EH (cell line): ENCODE measurements at places on chromosomes 6 and 20.

DNA sequence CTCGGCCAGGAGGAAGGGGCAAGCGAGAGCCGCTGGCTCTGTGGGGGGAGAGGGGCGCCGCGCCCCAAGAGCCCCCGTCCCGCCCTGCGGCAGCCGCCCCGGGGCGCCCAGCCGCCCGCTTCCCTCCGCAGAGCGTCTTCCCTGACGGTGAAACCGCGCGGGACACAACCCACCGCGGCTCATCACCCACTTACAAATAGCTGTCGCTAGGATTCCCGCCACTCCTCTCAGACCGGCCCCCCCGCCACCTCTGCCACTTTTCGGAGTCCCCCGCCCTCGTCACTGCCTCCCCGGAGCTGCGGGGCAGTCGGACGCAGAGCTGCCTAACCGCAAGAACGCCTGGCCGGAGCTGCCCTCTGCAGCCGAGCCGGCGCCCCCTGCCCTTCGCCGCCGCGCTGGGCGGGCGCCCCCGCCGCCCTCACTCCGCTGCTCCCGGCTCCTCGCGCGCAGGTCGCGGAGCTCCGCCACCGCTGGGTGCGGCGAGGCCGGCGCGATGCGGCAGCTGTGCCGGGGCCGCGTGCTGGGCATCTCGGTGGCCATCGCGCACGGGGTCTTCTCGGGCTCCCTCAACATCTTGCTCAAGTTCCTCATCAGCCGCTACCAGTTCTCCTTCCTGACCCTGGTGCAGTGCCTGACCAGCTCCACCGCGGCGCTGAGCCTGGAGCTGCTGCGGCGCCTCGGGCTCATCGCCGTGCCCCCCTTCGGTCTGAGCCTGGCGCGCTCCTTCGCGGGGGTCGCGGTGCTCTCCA lies at the start of gene SLC35D3:
Gene SLC35D3, plus strand, starts transcription at position 366 of the 749 bp plus-strand sequence. Its CDS starts 128 bp downstream, at position 494.
- peak; percentile 20 for DNase-seq

DNA sequence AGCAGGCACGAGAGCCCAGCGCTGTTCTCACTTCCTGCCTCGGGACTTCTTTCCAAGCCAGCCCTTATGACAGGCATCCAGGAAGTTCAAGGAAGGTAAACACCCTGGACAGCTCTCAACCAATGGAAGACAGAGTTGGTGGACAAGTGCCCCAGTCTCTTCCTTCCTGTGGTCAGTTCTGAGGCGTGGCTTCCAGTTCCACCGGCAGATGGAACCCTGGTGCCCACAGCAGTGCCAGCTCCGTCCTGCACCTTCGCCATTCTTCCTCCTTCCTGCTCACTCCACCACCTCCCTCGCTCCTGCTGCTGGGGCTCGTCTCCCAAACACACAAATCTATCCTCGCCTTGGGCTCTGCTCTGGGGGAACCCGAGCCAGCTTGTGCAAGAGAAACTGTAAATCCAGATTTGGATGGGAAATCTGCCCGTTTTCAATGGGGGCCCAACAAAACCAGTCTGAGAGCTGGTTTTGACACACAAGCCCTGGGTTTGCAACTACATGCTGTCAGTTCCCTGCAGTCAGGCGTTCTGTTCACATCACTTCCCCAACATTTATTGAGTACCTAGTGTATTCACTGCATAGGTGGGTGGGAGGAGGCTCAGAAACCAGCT lies 162.7 kb downstream of the GRM4 start:
- peak; percentile 46 for DNase-seq

DNA sequence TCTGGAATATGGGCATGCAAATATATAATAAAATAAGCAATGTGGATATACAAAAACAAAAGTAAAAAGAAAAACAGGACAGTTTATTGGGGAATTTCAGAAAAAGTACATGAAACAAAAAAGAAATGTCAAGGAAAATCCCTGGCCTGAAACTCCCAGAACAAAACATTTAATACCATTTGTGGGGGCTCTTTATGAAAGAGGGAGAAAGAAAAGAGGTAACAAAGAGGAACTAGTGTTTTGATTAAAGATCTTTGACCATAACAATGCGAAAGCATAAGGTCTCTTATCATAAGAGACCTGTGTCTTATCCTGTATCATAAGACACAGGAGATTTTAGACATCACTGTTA lies 88.6 kb upstream of the ARID1B start:
- no peak for DNase-seq

DNA sequence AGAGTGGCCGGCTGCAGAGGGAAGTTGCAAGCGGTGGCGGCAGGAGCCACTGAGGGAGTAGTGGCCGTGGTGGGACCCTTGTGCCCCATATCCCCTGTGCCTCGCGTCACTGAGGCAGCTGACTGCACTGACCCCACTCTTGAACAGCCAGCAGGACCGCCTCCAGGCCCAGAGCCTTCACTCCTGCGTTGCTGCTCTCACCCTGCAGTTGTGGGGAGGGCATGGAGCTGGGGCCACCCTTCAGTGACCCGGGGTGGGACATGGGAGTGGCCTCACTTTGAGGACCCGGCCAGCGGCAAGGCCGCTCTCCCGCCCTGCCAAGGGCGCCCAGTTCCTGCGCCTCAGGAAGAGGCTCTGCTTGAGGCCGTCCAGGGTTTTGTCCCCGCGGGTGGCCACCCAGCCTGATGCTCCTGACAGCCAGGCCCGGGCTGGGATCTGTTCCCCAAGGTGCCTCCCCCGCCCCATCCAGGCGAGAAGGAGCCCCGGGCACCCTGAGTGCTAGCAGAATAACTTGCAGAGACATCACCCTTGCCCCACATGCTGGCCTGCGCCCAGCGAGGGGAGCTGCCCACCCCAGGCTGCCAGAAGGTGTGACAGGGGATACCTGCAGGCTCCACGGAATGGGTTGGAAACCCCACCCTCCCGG lies 44.4 kb downstream of the HLA-DRA start:
- no peak for DNase-seq

DNA sequence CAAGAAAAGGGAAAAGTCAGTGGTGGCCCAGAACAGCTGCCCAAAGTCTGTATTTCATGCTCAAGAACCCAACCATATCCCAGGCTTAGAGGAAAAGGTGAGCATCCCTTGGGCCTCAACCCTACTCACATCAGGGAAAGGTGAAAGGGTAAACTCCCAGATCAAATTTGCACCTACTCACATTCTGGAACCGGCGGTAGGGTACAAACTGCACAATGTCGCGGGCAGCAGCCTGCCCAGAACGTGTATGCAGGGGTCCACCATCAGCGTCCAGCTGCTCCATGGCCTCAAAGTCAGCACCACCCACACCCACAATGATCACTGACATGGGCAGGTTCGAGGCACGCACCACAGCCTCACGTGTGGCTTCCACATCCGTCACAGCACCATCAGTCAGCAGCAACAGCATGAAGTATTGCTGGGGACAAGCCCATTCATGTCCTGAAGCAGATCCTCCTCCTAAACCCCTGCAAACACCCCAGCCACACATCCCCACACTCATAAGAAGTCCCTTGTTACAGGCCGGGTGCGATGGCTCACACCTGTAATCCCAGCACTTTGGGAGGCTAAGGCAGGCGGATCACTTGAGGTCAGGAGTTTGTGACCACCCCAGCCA lies 10.9 kb downstream of the SPAG4 start:
- no peak for DNase-seq

- no peak for DNase-seq
These were observed 6.2 kb downstream of the TTPAL start for GRCh38 chr20:44481719-44482416.

DNA sequence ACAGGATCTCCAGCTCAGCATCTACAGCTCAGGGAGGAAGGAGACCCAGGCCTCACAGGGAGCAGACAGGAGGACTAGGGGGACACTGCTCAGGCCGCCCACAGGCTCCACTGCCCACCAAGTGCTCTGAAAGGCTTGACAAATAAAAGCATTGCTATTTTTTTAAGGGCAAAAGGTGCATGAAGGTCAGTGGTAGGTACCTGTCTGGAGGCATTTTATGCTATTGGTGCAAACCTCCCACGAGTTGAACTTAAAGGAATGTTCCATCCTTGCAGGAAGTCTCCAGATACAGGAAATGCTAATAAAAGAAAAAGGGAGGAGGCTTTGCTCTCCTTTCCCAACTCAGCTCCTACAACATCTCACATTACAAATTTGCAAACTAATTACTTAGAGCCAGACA lies 228.1 kb downstream of the FOXC1 start:
- peak; percentile 36 for DNase-seq

DNA sequence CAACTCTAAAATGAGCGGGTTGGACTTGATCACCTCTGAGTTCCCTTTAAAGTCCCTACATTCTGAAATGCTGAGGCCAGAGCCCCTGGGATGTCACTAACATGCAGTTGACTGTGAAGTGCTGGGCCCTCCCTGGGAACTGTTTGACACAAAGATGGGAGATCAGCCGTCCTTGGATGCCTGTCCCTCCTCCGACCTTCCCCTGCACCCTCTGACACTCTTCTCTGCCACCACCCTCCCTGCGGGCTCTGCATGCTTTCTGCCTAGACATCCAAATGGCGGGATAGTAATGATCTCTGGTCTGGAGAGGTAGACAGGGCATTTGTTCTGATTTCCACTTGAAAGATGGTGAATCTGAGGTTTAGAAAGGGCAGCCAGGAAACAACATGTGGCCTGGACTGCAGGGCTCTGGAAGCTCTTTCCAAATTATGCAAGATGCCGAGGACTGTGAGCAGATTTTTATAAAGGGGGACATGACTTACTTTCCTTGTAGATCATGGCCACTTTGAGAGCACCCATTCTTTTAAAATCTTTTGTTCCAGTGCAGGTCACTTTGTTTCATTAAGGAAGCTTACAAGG lies 113.2 kb downstream of the ZDHHC14 start:
- DNase-seq: no peak

DNA sequence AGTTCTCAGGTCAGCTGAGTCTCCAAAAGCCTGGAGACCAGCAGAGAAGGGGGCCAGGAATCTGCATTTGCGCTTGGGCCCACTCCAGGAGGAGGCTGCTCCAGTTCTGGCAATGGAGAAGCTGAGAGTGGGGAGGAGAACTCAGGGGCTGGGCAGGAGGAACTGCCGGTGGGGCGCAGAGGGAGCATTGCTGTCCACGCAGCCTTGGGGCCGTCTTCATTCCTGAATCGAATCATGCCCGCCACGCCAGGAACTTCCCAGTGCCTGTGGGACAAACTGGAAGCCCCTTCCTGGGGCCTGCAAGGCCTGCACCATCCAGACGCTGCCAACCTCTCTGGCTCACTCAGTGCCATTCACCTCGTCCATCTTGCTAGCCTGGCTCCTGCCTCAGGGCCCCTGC lies 16.9 kb downstream of the RAB44 start:
- DNase-seq: no peak

DNA sequence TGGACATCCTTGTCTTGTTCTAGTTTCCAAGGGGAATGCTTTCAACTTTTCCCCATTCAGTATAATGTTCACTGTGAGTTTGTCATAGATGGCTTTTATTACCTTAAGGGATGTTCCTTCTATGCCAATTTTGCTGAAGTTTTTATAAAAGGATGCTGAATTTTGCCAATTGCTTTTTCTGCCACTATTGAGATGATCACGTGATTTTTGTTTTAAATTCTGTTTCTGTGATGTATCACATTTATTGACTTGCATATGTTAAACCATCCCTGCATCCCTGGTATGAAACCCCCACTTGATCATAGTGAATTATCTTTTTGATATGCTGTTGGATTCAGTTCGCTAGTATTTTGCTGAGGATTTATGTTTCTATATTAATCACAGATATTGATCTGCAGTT lies 130.6 kb upstream of the TAB2 start:
- DNase-seq: no peak

- peak; percentile 95 for DNase-seq
These were observed 534.3 kb downstream of the COL12A1 start for GRCh38 chr6:74671558-74672025.

DNA sequence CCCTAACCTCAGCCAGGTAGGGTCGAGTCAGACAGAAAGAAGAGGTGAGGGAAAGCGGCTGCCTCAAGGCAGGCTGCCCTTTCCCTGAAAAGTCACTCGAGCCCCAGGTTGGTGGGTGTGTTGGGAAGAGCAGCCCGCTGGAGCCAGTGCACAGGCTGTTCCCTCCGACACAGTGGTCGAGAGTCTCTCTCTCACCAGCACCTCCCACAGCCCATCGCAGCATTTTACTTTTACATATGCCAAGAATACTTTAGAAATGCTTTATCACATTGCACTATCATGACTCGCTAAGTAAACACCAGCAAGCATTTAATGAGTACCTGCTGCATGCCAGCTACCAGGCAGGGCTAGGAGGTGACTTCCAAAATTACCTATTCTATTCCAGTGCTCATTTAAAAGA lies 1.7 kb downstream of the PRPH2 start:
- peak; percentile 53 for DNase-seq

DNA sequence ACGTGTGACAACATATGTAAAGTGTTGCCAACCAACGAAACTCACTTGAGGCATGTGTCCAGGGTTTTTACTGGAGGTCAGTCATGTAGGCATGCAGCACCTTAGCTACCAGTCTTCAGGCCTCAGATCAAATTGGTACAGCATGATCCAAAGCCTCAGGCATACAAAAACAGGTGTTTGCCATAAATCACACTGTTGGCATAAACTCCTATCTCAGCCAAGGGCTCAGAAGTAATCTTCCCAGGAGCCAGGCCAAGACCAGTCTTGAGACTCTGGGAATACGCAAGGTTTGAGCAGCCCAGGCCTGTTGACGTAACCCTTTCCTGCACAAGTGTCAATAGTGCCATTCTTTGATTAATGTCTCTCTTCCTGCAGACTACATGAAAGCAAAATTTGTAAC lies 163.5 kb downstream of the PRL start:
- DNase-seq: no peak

DNA sequence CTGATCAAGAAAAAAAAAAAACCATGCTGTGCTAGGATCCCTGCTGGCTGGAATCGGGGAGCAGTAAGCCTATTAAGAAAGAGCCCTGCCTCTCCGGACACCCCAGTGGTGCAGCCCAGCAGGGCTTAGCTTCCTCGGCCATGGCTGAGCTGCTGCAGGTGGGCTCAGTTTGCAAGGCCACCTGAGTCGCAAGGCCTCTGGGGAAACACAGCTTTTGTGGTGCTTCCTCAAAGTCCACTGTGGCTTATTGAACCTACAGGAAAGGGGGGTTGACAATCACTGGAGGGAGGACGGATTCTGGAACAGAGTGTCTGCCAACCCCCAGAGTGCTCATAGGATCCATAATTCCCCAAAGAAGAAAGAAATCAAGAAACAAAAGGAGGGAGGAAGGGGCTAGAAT lies 240.8 kb downstream of the SMOC2 start:
- no peak for DNase-seq
